ENCODE measurements at places on chromosomes 2 and 18.

GRCh38 chr2:107336526-107336925 lies 450.6 kb upstream of the ST6GAL2 start:
- no peak for DNase-seq

- DNase-seq = no peak
These were observed 511.7 kb downstream of the EPHA4 start for GRCh38 chr2:221060376-221060775.

DNA sequence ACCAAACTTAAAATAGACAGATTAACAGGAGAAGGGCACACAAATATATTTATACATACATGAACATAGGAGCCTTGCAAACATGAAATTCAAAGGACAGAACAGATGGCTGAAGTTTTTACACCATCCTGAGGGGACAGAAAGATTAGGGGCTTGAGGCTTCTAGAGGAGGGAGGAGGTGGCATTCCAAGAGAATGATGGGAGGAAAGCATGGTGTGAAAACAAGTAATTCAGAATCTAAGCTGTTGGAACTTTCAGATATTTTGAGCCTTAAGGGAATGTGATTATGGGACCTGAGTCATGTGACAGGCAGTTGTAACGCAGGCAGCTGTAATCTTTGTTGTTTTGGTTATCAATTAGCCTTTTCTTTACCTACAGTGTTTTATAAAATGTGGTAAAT lies 225.2 kb upstream of the SPOPL start:
- no peak for DNase-seq

- DNase-seq = no peak
These were observed 4.3 kb downstream of the SEPTIN10 start for GRCh38 chr2:109609352-109610024.

DNA sequence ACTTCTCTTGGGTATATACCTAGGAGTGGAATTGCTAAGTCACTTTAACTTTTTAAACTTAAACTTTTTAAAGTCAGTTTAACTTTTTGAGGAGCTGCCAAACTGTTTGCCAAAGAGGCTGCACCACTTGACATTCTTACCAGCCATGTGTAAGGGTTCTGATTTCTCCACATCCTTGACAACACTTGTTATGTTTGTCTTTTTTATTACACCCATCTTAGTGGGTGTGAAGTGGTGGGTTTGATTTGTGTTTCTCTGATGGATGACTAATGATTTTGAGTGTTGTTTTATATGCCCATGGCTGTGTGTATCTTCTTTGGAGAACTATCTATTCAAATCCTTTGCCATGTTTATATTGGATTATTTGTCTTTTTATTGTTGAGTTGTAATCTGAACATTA lies 13.6 kb downstream of the ASAP2 start:
- no peak for DNase-seq

GRCh38 chr2:102100371-102101096 lies 42.0 kb upstream of the IL1R1 start:
- DNase-seq = no peak

DNA sequence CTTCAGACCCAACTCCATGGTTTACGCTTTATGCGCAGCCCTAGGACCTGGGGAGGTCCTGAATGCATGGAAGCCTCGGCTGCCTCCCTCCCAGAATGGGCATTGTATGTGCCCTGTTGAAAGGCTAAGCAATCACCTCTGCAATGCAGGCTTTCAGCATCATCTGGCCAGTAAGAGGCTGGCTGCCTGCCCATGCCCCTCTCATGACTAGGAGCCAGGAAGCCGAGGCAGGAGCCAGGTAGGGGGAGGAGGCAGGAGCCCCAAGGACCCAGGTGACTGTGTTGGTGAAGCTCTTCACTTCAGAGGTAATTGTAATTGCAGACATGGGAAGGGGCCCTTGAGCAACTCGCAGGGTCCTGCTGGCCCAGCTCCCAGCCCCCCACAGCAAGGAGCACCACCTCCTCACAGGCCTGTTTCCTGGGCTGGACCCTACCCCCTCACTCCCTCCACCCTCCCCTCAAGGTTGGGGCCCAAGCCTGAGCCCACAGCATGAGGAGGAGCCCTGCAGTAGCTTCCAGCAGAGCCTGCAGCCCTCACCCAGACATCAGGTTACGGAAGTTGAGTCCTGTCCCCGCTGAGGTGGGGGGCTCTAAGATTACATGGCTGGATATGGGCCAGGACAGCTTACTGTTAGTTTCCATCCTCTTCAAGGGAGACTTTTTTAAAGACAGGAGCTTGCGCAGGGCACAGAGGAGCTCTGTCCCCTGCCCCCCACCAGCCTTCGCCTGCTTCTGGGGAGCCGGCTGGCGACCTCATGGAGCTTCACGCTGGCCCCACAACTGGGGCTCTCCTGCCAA lies 21.9 kb downstream of the CRACDL start:
- DNase-seq = no peak

GRCh38 chr18:902229-902628 lies 2.4 kb upstream of the ADCYAP1 start:
- no peak for DNase-seq

DNA sequence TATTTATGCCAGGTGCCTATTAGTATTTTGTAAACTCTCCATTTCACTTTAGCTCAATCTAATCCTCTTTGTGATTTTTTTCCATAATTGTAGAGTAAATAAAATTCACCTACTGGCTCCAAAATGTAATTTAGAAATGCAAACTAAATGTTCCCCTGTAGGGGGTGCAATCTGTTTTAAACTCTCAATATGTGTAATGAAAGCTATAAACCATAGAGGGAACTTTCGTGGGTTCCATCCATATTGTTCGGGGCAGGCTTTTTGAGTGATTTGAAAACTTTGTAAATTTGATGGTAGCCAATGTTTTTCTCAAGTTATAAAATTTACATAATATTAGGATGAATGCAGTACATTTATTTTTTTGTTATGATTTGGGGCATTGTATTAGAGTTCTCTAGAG lies 49.4 kb downstream of the TSPYL6 start:
- DNase-seq = no peak

DNA sequence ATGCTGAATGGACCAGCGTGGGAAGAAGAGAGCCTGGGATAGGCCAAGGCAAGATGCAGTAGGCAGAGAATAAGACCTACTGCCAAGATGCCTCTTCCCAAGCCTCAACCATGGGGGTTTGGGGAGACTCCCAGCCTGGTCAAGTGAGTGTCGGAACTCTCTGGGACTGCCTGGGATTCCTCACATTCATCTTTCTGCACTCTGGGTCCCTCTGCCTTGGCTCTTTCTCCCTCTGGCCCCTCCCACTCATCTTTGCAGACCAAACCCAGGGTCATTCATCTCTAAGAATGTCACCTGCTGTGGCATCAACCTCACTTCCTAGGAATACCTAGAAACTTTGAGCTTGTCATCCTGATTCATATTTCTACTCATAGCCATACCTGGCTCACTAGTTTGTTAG lies 211.3 kb upstream of the HNRNPA3 start:
- no peak for DNase-seq

GRCh38 chr2:161961061-161961460 lies 113.0 kb downstream of the DPP4 start:
- no peak for DNase-seq

GRCh38 chr2:38268001-38268400 lies 109.1 kb downstream of the ATL2 start:
- no peak for DNase-seq

- DNase-seq = no peak
These were observed 89.6 kb downstream of the UPP2 start for GRCh38 chr2:158191076-158191895.

Data from LNCaP clone FGC (cell line).